ELR (cell line): ENCODE measurements at places on chromosomes 4 and X.

DNA sequence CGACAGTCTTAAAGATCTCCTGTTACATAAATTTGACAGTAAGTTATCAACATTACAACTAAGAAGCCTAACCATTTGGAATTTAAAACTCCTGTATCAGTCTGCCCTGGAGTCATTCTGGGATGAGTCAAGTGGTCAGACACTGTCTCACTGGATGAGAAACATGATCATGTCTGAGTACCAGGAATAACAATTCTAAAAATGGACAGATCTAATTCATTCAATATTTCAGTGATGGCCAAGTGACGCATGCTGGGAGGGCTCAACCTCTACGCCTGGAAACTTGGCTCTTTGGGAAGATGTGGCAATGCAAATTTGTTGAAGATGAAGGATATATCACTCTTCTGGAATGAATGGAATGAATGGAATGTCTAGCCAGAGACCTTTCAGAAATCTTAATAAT, 1427.2 kb downstream of the STIM2 start:
- DNase-seq = peak; percentile 96

- peak; percentile 19 for DNase-seq
These were observed 1.1 kb downstream of the PRAF2 start for GRCh38 chrX:49072712-49073095.

DNA sequence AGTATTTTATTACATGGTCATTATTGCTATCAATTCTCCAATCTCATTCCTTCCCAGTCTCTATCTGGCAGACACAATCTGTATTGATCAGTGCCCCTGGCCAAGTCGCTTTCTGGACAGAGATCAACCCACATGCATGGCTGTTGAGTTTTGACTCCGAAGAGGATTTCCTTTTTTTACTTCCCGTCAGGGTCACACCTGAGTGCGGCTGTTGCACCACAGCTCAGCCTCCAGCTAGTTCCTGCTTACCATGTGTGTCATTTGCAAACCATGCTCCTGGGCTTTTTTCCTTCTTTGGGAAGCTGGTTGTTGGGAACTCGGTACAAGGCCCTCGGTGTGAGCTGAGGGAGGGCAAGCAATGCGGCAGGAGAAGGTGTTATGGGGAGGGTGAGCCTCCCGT, 11.7 kb downstream of the MAGED2 start:
- DNase-seq = no peak

GRCh38 chr4:184861047-184861446, 35.3 kb upstream of the ACSL1 start:
- DNase-seq = no peak

- DNase-seq = no peak
These were observed 101.6 kb upstream of the TEX13D start for GRCh38 chrX:124230655-124231450.

DNA sequence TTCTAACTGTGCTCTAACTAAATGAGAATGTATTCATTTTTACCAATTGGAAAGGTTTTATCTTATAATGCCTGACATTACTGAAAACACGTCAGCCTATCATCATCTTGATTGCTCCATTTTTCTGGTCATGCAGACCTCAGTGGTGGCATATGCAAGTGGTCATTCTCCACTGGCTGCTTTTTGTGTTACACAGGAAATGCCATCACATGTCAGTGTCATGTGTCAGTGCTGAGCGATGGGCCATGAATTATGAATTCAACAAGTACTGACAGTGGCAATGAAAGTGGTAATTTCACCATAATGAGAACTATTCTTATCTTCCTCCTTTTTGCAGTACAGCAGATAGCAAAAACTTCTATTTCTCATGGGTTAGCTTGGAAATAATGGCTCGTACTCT, 190.5 kb downstream of the PACRGL start:
- peak; percentile 1 for DNase-seq

- DNase-seq = no peak
These were observed 43.9 kb downstream of the FAM53A start for GRCh38 chr4:1640190-1640589.

DNA sequence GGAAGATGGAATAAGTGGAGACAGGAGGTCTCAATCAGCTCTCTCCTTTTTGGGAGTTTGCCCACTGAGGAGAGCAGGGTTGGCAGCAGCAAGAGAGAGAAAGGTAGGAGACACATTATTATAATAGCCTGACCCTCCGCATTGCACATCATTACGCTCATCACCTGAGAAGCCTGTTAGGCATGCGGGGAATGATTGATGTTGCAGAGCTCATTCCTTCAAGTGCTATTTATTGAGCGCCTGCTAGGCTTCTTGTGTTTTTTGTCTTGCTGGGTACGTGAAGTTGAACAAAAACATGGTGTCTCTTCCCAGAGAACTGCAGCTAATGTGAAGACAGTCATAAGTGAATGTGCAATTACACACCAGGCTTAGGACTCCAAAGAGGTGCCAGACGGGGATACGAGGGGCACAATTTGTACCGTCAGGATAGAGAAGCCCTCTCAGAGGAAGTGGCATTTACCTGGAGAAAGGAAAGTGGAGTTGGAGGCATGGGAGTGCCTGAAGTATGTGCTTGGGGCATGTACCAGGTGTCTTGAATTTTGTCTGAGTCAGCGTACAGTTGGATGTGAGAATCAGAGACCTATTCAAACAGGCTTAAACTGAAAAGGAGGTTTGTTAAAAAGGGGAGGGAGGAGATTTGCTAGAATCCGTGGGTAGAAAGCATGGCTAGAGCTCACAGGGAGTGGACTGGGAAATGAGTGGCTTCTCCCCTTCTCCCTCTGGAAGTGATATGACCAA, 90.2 kb upstream of the SOD3 start:
- DNase-seq = no peak

DNA sequence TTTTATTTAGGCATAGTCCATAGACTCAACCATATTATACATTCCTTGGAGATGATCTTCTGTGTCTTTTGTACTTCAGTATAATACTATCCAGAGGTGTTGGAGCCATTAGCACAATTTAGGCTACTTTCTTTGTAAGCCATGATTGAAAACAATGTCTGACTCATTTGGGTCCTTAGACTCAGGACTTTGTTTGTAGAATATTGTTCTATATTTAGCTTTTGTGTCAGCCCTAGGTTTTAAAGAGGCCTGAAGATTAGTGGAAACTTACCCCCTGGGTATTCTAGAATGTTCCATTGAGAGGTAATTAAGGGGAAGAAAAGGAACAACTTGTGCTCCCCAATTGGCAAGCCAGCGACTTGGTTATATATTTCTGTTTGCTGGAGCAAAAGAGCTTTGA, 145.2 kb upstream of the SCML1 start:
- peak; percentile 28 for DNase-seq

GRCh38 chr4:144709793-144710525, 64.0 kb downstream of the HHIP start:
- peak; percentile 92 for DNase-seq

- DNase-seq = no peak
These were observed 165.3 kb upstream of the PPP1R2C start for GRCh38 chrX:42943051-42943974.

DNA sequence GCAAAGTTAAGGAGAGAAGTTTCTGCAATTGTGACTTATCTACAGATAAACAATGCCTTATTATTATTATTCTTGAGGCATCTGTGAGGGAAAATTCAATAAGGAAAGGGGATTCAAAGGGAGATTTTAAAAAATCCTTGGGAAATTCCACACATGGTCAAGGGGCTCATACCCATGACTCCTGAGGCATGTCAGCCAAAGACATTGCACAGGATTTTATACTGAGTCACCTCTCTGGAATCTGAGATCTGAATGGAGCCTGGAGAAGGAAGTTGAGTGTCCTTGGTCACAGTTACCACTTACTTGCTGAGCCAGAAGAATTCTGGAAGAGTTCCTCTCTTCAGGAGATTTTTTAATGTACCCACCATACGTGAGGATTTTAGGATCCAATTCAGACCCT, 14.4 kb upstream of the CXCL8 start:
- DNase-seq = peak; percentile 98

DNA sequence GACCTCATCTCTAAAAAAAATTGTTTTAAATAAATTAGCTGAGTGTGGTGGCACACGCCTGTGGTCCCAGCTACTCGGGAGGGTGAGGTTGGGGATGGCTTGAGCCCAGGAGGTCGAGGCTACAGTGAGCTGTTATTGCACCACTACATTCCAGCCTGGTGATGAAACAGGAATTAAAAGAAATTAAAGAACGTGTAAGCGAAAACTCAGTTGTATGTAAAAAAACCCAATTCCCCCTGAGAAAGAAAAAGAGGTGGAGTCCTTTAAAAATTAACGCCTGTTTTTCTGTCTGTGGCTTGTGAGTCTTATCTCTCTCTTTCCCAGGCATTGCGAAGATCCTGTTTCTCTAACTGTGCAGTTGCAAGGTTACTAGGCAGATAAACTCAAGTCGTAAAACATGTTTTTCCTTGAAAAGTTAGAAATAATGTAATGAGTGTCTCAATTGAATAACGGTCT, 22.1 kb downstream of the EPGN start:
- DNase-seq = peak; percentile 19

DNA sequence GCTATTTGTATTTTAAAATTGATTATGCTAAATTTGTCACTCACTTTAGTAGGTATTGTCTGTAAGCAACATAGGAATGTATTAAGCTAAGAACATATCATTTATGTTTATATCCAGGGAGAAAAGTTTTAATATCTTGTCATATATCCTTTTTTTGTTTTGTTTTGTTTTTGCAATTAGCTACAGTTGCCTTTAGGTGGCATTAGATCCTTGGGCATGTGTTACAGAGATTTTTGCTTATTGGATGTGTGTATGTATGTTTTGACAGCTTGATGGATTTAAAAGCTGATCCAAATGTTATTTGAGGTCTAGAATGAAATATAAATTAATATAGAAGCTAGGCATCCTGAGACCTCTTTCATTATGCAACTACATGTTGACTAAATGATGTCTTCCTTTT, 36.1 kb upstream of the OTUD4 start:
- DNase-seq = peak; percentile 41

DNA sequence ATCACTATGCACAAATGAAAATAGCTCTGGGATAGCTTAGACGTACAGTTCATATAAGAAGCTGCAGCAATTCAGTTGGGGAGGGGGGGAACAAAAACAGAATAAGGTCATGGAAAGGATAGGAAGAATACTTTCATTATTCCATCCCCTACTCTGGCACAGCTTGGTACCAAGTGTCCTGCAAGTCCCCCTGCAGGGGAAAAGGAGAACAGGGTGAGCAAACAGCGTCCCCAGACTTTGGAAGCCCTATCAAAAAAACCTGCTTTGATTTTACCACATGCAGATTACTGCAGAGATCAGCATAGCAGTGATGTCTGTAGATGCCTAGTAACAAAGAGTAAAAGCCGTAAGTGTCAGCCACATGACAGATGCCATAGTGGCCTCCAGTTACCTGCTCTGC, 209.4 kb upstream of the NEIL3 start:
- peak; percentile 21 for DNase-seq

DNA sequence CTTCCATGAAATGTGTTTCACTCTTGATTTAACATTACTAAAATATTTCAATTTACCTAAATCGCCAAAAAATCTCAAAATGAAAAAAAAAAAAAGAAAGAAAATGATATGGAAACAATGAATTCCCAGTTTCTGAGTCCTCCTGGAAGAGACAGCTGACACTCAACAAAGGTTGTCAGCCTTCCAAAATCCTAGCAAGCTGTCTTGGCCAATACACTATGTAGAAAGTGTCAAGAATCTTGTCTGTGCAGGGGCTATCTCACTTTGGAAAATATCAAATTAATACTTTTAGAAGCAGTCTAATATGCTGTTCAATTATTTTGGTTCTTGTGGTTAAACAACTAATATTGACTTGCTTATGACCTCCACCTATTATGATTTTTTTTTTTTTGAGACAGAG, 8.7 kb downstream of the DKK2 start:
- DNase-seq = no peak

DNA sequence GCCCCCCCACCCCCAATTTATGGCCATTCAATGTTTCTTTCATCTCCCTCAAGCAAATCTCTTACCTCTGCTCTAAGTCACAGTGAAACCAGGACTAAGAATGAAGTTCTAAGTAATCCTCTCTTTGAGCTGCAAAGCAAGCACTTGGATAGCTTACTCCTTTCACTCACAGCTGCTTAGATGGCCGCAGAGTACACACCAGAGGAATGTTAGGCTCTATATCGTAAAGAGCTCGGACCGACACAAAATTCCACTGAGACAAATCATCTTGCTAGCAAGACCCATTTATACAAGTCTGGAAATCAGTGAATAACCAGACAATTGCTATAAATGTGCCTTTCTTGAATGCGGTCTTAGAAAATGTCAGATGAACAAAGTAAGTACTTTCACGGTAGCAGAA, 135.0 kb downstream of the IDS start:
- DNase-seq = no peak

- no peak for DNase-seq
These were observed 36.9 kb downstream of the INTU start for GRCh38 chr4:127669691-127670090.

DNA sequence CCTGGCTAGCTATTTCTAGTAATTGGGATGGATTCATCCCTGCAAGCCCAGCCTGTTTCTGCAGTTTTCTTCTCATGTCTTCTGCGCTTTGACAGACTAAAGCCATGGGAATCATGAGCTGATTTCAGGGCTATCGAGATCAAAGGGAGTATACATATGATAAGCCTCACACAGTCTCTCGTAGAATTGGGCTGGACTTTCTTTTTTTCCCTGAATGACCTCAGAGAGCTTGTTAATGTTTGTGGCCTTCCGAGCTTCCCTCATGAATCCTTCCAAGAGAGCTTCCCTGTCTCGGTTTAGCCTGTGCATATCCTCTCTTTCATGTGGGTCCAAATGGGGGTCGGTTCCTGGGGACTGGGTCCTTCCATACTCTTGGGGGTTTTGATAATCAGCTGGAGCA, 130.3 kb downstream of the ADRA2C start:
- DNase-seq = no peak

DNA sequence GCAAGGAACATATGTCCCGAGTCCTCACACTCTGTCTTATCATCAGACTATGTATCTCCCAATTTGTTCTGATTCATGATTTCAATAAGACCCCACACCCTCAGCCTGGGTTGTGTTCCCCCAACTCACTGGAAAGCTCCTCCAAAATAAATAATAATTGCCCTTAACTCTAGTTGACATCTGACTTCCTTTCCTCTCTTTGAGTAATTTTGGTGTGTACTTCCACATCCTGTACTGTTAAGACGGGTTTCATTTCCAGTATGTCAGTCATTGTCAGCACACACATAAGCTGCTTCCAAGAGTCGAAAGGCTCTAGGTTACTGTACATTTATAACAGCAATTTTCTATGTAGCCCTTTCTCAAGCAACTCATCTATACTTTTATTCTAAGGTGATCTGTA, 52.2 kb upstream of the C1QTNF7 start:
- DNase-seq = no peak

- DNase-seq = no peak
These were observed 1.2 kb upstream of the PHKA2 start for GRCh38 chrX:18985186-18985435.

GRCh38 chr4:181601103-181601502, 642.1 kb upstream of the TENM3 start:
- no peak for DNase-seq

- no peak for DNase-seq
These were observed 171.3 kb downstream of the PTTG2 start for GRCh38 chr4:38131371-38132091.

GRCh38 chr4:100314057-100314456, 123.8 kb upstream of the DDIT4L start:
- no peak for DNase-seq
